ENCODE measurements at places on chromosomes 5 and 9.

DNA sequence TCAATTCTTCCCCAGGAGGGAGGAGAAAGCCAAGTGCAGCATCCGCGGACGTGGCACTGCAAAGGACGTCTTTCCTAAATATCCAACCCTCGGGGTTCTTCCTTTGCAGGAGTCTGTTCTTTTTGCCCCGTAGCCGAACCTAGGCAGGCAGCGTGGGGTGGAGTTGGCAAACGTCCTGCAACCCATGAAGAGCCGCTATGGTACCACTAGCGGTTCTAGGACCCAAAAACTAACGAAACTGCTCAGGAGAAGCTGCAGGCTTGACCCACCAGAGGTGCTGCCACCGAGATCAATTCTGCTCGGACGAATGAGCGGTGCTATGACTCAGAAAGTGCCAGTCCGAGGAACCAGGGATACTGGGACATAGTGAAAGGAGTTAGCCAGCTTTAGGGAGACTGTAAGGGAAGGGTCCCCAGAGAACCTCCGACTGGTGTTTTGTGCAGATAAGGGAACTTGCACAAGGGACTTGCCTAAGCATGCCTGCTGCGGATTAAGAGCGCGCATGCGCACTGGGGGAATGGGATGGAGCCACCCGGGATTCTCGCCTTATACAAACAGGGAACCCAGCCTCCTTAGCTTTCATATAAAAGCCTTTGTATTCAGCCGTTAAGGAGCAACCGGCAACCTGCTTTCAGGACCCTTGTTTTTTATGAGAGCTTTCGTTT lies 32.7 kb downstream of the ANXA2R start:
- peak; percentile 84 for DNase-seq

DNA sequence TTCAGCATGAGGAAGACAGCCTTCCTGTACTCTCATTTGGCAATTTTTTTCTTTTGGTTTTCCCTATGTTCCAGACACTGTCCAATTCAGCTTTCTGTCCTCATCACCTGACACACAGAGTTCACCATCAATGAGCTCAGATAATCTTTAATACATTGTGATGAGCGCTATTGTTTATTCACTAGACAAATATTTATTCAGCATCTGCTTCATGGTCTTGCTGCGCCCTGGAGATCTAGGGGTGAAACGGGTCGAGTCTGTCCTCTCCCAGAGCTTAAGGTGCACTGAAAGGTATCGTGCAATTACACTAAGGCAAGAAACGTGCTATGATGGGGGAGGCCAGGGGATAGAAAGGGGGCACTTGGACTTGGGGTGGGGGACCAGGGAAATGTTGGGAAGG lies 281.6 kb downstream of the ZSWIM6 start:
- no peak for DNase-seq

- no peak for DNase-seq
Observed at GRCh38 chr9:129702589-129703520, 37.4 kb downstream of the PRRX2 start.

DNA sequence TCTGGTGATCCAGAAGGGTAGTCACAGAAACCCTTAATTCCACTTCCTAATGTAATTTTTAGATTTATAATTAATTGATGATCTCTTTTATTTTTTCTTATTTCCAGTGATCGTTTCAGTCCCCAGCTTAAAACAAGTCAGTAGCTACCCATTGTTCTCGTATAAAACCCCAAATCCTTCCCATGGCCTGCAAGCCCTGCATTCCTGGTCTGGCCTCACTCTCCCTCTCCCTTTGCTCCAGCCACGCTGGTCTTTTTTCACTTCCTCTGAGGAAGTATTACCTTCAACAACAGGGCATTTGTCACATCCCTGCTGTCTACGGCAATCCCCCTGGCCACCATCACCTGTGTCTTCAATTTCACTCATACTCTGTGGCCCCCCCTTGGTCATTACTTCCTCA lies 44.8 kb downstream of the ACOT12 start:
- no peak for DNase-seq

GRCh38 chr9:137000177-137000930 lies 4.0 kb upstream of the CLIC3 start:
- peak; percentile 23 for DNase-seq

GRCh38 chr9:92036411-92036746 lies 78.8 kb downstream of the SPTLC1 start:
- DNase-seq = no peak

- DNase-seq = peak; percentile 51
Observed at GRCh38 chr5:75461679-75462078, 49.8 kb downstream of the CERT1 start.

GRCh38 chr9:109316207-109316640 lies 4.6 kb downstream of the EPB41L4B start:
- DNase-seq = no peak

DNA sequence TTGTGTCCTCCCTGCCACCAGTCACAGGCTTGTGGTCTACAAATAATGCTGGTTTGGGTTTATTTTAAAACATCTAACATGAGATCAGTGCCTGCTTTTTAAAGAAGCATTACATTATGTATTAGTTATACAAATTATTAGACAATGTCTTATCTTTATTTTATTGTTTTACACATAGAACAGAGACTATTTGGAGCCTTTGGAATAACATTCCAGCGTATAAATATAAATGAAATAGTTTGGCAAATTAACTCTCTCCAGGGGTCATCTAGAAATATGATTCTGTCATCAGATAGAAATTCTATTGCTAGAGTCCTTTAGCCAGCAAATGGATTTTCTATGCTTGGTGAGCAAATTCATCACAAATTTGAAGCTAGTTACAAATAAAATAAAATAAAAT lies 22.4 kb downstream of the MAP1B start:
- DNase-seq = no peak

DNA sequence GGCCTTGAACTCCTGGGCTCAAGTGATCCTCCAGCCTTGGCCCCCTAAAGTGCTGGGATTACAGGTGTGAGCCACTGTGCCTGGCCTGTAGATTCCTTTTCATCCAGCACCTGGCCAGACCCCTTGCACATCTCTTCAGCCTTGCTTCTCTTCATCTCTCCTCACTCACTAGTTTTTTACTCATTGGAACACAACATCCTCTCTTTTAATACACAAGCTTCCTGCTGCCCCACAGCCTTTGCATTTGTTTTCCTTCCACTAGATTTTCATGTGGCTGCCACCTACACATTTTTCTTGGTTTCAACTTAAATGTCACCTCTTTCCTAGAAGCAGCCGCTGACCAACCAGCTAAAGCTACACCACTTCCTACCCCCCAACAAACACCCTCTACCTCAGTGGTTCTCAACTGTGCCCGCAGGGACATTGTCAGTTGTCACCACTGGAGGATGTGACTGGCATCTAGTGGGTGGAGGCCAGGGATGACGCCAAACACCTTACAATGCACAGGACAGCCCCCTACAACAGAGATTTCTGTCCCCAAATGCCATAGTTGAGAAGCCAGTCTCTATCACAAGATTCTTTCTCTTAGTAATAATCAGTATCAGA lies 33.7 kb downstream of the HAVCR1 start:
- no peak for DNase-seq

DNA sequence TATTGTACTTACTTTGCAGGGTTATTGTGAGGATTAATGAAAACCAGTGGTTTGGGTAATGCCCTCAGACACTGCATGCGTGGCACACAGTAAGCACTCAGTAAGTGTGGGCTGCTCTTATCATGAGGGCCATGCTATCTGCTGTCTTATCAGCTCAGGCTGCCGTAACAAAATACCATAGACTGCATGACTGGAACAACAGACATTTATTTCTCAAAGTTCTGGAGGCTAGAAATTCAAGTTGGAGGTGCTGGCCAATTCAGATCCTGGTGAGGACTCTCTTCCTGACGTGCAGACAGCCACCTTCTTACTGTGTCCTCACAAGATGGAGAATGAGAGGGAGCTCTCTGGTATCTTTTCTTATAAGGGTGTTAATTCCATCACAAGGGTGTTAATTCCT lies 23.9 kb upstream of the SH3PXD2B start:
- DNase-seq = no peak

DNA sequence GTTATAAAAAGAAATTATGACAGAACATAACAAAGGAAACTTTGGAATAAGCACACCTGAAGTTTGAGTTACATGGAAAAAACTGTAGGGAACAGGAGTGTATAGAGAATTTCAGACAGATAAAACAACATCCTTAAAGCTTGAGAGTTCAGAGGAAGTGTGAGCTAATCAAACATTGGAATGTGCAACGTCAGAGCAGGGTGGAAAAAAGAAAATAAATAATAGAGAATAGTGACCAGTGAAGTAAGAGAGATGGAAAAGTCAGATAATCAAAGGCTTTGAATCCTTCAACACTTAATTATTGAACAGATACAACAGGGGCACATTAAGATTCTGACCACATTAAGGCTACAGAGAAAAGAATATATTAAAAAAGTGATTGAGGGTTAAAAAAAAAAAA lies 128.5 kb upstream of the CDH10 start:
- no peak for DNase-seq

DNA sequence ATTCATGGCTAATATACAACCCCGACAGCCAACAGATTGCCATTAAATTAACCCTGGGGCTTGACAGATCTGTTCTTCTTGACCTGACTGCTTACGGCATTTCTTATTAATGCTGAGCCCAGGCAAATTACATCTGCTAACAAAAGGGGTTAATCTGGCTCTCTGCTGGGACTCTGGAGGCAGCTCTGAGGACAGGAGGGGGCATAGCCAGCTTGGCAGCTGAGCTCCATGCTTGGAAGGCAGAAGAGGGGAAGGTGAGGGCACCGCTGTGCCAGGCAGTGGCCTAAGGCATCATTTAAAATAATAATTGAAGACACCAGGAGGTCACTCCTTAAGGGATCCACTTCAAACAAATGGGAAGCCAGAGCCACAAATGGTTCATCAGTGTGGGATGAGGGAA lies 126.0 kb upstream of the GPR151 start:
- DNase-seq = no peak

DNA sequence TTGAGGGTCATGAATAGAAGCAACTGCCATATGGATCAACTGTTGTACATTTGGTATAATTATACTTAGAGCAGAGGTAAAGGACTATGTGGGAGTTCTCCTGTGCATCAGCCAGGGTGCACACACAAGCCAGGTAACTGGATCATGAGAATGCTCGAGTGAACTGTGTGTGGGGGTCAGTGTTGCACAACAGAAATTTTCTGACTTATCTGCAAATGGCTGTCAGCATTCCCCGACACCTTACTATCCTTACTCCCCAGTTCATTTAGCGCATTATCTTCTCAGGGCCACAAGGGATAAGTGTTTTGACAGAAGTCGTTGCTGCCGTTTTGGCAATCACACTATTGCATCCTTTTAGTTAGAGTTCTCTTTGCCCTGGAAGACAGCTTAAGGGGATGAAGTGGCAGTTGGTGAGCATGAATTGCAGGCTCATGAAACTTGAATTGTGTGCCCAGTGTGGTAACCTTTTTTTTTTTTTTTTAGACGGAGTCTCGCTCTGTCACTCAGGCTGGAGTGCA lies 1.7 kb downstream of the CANX start:
- no peak for DNase-seq

GRCh38 chr5:148297731-148298130 lies 14.5 kb upstream of the SPINK7 start:
- no peak for DNase-seq

- no peak for DNase-seq
Observed at GRCh38 chr5:80701597-80701996, 46.8 kb upstream of the DHFR start.

DNA sequence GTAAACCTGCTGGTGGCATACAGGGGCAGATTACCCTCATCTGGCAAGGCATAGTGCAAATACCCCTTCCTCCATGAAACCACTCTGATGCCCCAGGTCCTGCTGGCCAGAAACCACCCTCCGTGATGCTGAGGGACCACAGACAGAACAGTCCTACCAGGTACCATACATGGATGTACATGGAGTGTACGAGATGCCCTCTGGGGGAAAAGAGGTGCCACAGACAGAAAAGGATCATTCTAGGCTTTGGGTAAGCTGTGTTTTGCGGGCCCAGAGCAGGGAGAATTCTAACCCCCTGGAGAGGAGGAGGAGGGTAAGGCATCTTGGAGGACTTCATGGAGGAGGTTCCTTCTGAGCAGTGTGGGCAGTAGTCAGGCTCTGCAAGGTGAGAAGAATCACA lies 68.3 kb downstream of the GABBR2 start:
- DNase-seq = no peak

DNA sequence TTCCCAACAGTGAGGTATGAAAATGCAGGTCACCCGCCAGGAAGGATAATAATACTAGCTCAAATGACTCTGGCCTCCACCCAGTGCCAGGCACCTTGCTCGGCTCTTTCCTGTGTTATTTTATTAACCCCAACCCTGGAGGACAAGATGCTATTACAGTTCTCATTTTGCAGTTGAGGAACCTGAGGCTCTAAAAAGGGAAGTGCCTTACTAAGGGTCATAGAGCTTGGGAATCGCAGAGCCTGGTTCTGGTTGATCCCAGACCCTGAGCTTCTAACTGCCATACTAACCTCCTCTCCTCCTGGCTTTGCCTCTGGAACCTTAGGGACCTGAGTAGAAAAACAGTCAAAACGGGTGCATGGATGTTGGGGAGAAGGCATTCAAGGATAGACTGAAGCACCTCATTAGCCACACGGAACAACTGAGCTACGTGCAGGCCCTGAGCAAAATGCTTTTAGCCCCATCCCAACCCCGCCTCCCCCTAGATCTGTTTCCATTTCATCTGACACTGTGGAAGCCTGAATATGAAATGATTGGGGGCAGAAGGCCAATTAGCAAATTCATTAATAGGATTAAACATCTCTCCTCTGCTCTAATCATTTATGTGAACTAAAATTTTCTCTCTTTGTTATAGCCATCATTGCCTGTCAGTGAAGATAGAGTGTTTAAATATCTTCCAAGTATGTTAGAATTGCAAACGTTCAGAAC lies 7.9 kb downstream of the KCNIP1 start:
- DNase-seq = no peak
